ENCODE measurements at places on chromosomes 6 and 20.

DNA sequence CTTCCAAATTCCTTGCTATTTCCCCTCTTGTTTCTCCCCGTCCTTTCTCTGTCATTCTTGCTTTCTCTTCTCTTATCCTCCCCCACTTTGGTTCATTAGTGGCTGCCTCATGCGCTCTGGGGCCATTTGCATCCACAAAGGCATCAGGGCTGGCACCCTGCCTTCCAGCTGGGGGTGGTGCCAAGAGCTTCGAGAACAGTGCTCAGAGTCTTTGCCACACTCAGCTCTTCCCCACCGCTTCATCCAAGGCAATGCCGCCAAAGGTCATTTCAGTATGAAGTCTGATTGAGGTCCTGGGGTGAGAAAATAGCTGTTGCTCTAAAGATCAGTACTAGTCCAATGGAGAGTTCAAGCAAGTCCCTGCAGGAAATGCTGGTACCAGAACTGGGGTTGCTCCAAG, 22.7 kb downstream of the OLIG3 start:
- DNase-seq, result no peak

- no peak for DNase-seq
These were observed 140.5 kb downstream of the BTBD3 start for GRCh38 chr20:12058216-12058615.

GRCh38 chr20:47156301-47157137, 200.0 kb downstream of the ZMYND8 start:
- no peak for DNase-seq

- DNase-seq, result peak; percentile 43
These were observed 427 bp downstream of the GINM1 start for GRCh38 chr6:149566410-149567193.

- no peak for DNase-seq
These were observed 2.0 kb downstream of the TTLL9 start for GRCh38 chr20:31872406-31872805.

- DNase-seq, result no peak
These were observed 10.2 kb downstream of the SLC22A1 start for GRCh38 chr6:160131636-160132296.

DNA sequence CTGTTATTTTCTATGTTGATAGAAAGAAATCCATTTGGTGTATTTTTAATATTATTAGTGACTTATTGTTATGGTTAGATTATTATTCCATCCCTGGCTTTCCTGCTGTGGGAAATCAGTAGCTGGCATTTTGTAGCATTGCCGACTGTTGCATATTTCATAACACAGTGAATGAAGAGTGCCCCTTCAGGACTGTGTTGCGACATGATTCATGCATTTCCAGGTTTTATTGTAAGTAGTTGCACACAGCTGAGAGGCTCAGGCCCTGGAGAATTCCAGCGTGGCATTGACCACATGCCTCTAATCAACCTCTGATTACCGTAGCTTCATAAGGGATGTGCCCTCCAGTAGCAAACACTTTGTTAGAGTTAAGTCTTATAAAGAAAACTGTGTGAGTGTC, 263.9 kb downstream of the FARS2 start:
- DNase-seq, result no peak

- DNase-seq, result no peak
These were observed 9.1 kb downstream of the ZNFX1 start for GRCh38 chr20:49268600-49269365.

DNA sequence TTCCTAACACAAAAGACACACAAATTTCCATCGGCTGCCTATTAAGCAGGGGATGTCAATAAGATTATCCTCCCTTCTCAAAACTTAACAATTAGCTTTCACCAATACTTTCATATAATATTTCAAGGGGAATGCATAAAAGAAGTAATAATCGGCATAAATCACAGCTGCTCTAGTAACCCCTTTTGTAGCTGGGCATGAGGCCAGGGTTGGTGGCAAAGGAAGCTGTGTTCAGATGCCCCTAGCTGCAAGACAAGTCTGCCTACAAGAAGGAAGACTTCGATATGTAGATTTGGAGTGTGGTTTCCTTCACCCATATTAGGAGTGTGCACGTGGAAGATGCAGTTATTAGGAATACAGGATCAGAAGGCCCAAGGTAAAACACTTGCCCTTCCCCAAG, 156.9 kb upstream of the SSTR4 start:
- no peak for DNase-seq

DNA sequence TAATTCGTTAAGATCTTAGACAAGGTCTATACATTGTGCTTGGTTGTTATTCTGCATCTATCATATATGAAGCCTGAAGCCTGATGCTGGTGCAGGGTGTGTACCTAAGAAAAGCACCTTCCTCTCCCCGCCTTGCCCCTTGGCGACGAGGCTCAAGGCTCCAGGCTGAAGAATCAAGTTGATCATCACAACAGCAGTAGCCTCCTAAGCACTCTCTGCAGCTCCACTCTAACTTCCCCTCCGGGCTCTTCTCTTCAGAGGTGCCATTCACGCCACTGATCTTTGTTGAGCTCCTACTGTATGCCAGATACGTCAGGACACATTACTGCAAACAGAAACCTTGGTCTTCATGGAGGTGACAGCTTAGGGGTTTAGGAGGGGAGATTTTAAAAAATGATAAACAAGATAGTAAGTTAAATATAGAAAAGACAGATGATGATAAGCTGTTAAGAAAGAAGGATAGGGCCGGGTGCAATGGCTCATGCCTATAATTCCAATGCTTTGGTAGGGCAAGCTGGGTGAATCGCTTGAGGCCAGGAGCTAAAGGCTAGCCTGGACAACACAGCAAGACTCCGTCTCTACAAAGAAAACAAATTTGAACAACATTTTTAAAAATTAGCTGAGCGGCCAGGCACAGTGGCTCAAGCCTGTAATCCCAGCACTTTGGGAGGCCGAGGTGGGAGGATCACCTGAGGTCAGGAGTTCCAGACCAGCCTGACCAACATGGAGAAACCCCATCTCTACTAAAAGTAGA, 38.4 kb upstream of the ZNF217 start:
- no peak for DNase-seq

- DNase-seq, result no peak
These were observed 14.5 kb upstream of the CDC5L start for GRCh38 chr6:44373051-44373450.

- no peak for DNase-seq
These were observed 280.8 kb downstream of the CENPW start for GRCh38 chr6:126620719-126621118.

DNA sequence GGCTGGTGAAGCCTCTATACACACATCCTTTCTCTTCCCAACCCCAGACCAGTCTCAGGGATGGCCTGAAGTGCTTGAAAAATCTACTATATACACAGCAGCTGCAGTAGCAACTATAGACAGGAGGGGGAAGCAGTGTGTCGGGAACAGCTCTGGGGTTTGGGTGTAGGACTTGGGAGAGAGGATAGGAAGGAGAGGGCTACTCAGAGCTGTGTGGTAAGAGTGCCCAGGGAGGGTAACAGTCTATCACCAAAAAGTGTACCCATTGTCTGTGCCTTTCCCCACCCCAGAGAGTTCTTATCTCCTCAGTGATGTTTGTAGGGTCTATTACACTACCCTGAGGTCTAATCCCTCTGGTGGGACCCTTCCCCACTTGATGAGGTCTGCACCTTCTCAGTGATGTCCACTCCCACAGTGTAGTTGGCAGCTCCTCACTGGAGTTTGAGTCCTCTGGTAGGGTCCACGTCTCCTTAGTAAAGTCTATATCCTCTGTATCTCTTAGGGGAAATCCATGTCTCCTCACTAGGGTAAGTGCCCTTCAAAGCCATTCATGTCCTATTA, 1.5 kb upstream of the GGT7 start:
- peak; percentile 54 for DNase-seq

DNA sequence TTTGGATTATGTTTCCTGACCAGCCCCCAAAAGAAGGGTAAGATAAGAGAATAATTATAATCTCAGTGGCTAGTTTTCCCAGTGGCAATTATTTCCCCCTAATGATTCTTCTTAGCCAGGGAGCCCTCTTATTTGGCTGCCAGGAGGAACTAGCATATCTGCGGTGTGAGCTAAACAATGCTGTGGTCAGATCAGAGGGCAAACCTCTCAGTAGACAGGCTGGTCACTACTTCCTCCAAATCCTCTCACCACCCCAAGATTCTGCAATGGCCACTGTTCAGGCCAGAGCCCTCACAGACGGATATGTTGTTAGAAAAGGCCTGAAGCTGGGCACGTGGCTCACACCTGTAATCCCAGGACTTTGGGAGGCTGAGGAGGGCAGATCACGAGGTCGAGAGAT, 273.4 kb upstream of the SASH1 start:
- DNase-seq, result no peak

DNA sequence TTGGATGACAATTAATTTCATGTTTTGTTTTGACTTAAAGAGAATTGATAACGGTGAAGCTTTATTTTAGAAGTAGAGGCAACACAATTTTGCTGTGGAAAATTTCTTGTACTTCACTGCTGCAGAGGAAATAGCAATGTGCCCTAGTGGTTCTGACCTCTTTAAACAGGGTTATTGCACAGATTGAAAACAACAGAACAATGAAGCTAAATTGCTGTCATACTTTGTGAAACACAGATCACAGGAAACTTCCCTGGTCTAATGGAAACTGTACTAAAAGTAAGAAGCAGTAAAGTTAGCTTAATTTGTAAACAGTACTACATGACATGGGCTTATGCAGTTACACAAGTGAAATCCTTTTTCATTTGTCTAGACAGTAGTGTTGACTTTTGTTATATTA, 31.3 kb downstream of the OR2A4 start:
- DNase-seq, result no peak

GRCh38 chr6:156053626-156054025, 598.0 kb upstream of the NOX3 start:
- DNase-seq, result no peak

DNA sequence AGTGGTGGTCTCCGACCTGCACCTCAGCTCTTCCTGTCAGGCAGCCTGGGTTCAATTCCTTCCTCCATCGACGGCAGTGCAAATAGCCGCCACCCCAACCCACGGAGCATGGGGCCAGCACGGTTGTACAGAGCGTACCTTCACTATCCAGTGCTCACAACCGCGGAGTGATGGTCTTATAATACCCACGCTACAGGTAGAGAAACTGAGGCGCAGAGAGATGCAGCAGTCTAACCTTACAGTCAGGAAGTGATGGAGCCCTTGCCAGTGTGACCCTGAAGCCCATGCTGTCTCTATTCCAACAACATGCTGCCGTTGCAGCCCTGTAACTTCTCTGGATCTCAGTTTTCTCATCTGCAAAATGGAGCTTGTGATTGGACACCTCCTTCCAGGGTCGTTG, 11.0 kb downstream of the SCRT2 start:
- no peak for DNase-seq

- DNase-seq, result no peak
These were observed 29.3 kb downstream of the ZBTB9 start for GRCh38 chr6:33483678-33484077.

DNA sequence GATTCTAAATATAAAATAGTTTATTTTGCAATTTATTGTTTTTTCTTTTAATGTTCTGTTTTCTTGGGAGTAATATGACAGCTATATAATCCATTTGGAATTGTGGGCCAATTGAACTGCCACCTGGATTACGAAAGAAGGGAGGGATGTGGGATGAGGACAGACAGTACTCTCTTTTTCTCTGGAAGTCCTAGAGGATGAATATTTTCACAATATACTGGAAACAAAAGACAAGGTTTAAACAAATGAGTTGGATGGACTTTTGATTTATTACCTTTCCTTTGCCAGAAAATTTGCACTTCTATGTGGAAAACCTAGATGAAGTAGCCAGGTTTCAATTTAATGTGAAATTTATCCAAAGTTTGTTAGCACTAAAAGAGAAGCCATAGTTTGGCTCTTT, 325.5 kb upstream of the IMPG1 start:
- DNase-seq, result no peak
